ENCODE measurements at places on chromosomes 7 and 10.

DNA sequence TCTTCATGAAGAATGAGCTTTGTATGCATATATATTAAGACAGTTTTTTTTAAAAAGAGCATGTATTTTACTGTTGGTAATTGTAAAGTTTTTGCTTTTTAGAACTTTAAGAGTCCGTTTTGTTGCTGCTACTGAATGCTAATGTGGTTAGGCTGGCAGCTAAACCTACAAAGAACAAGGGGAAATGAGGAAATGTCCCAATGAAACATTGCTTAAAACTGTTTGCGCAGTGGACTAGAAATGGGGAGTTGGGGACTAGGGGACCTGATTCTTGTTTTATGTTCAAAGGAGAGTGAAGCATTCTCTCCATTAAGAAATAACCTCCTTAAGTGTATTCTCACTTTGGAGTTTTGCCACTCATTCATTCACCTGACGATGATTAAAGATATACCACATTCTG lies 5.7 kb downstream of the NRF1 start:
- no peak for DNase-seq

- DNase-seq: no peak
Observed at GRCh38 chr7:13524076-13524475, 465.4 kb downstream of the ETV1 start.

GRCh38 chr10:23530079-23530478 lies 91.2 kb downstream of the OTUD1 start:
- DNase-seq: no peak

- no peak for DNase-seq
Observed at GRCh38 chr7:43834463-43835251, 34.7 kb downstream of the MRPS24 start.

DNA sequence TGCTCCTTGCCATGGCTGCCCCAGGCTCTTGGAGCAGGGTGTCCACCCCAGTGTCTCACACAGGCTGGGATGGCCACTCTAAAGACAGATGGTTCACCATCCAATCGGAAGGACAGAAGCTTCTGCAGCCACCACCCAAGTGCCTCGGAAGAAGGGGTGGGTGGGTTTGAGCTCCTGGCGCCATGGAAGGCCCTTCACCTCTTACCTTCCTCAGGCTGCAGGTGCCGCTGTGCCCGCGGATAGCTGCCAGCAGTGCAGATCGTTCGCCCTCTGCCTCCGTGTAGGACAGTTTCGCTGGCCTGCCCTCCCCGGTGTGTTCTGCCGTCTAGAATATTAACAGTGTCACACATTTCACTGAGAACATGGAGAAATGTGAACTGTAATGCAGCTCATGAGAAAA lies 243.6 kb upstream of the GRB10 start:
- no peak for DNase-seq

- DNase-seq: no peak
Observed at GRCh38 chr7:80942261-80943041, 23.6 kb upstream of the SEMA3C start.

DNA sequence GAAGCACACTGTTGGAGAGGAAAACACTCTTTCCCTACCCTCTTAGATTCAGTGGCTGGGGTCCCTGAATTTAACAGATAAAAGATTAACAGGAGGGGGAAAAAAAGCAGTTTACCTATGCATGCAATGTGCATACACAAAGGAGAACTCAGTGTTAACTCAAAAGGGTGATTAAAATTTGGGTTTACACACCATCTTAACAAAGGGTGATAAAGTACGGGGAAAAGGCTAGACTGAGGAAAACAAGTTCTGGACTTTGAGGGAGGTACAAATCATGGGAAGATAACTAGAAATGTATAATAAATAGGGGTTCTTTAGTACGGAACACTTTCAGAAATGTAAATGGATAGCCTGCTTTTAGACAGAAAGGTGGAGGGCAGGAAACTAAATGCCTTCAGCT lies 83.1 kb downstream of the SRPK2 start:
- DNase-seq: no peak

DNA sequence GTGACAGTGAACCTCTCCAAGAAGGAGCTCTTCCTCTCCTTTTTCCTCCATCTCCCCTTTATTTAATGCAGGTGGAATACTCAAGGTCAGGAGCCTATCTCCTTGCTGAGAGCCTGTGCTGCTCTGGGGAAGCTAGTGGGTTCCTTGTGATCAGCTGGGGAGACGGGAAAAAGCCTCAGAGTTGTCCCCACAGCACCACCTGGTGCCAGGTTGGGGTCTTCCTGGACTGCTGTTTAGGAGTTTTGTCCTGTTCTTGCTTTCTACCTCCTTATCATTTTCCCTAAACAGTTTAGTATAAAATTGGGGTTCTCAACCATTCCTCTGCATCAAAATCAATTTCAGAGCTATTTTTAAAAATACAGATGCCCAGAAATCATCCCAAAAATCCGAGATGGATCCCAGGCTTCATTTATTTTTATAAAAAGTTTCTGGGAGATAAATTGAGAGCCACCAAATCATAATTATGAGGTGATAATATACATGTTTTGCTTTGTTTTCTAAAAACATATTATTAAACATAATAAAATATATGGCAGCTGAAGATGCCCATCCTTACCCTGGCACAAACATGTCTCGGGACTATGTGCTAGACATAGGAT lies 44.3 kb downstream of the MACC1 start:
- no peak for DNase-seq

DNA sequence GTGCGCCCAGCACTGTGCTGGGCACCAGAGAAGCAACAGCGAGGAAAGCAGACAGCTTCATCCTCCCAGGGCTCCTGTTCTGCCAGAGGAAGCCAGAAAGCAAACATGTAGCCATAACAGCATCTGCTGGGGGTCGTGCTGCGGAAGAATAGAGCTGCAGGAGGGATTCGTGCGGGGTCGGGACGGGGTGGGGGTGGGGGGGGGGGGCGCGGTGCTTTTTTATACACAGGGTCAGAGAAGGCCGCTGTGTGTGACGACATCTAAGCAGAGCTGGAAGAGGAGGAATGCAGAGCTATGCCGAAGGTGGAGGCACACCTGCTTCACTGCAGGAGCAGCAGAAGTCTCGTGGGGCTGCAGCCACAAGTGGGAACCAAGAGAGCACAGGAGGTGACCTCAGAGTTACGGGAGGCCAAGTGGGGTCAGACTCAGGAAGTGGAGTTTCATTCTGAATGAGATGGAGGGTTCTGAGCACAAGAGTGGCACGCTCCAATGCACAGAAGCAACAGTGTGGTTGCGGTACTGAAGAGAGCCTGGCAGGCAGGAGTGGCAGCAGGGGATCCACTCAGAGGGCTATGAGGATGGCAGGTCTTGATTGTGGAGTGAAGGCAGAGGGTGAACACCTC lies 11.1 kb downstream of the PKD1L1 start:
- DNase-seq: no peak

DNA sequence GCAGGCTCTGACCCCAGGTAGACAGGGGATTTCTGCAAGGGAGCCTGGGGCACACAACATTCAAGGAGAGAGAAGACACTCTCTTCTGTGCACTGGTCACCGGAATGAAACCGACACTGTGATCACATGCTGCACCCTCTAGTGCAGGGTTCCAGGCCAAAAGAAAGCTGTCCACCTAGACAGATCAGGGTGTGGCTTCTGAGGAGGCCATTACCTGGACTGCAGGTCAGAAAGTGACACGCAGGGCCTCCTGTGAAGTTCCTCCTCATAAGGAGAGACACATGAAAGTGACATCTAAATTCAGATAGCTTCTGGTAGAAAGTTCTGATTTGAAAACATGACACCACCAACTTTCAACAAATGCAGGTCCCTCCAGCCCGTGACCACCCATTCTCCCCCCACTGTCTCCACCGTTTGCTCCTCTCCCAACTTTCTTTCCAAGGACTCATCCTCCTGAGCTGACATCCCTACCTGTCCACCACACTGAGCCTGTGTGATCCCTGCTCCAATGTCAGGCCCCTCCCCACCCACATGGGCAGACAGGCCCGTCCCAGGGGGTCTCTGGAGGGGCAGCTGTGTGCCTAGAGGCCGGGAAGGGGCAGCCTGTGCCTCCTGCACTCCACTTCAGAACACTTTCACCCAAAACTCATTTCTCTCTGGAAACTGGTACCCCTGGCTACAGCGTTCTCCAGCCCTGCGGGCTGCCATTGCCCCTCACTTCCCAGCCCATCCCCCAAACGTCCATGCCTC lies 198.0 kb downstream of the TNS3 start:
- DNase-seq: no peak

- no peak for DNase-seq
Observed at GRCh38 chr10:112721080-112721698, 228.9 kb upstream of the TCF7L2 start.

DNA sequence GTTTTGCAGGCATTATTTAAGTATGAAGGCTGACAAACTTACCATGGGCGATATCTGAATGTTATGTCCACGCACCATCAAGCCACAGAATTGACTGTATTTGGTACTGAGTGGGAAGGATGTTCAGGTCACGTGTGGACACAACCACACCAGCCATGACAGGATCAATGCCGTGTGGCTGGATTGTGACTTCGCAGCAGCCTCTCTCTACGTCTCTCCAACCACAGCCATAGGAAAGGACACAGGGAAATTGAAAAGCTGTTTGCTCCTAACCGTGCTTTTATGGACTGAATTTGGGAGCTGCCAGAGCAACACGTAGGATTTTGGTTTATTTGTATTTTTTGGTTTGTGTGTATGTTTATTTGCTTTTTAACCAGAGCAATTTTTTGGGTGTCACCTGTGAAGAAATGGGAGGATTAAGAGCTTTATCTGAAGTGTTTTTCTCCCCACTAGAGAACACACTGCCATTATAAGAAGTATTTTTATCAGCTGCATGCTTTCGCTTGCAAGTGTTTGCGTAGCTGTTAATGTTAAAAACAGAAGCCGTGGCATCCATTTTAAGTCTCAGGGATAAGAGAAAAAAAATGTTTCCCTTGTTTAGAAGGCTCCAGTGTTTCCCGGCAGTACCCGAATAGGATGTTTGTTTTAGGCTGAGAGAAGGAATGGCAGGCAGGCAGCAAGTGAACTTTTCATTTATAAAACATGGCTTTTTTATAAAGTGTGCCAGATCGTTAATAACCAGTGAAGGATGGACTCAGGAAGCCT lies 401.1 kb upstream of the NFE2L3 start:
- no peak for DNase-seq

DNA sequence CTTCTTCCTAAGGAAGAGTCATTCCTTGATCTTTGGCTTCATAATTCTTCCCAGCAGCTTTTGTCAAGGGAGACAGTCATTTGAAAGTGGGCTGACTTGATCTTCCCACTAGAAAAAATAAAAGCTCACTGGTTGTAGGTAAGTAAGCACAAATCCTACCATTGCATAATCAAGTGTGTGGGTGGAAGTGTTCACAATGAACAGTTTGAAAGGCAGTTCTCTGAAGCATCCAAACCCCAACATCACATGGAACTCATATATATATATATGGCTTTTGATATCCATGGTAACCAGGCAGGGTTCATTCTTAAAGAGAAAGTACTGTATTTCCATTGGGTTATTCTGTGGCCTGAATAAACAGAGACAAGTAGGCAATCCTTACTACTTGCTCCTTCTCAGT lies 51.6 kb downstream of the ARMH3 start:
- no peak for DNase-seq

GRCh38 chr7:99525713-99526440 lies 21.4 kb downstream of the ZKSCAN5 start:
- no peak for DNase-seq

DNA sequence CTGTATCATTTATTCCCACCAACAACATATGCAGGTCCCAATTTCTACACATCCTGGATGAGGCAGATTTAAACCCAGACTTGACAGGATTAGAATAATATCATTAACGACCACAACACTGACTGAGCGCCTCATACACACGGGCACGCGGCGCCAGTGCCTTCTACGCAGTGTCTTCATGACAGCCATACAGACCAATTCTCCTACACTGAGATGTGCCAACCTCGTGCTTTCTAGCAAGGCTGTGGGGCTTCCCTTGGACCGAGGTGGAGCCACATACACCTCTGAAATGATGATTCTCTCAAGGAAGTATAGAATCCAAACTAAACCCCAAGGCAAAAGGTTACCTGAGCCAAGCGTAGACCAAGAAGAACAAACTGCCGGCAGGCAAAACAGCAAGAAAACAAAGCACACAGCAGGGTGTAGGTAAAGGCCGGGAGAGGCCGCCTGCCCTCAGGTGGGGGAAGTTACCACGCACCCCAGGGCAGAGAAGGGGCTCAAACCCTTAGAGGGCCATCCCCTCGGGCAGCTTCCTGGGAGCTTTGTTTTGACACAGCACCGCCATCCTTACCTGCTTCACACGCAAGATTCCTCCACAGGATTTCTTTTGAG lies 75.8 kb downstream of the DLG5 start:
- DNase-seq: no peak

All from stimulated activated CD8-positive, alpha-beta memory T cell treated with anti-CD3 and anti-CD28 coated beads, Interleukin-4, amount 100 ng/mL, for 1 hour (primary cell).